T-helper 1 cell (primary cell): ENCODE measurements at places on chromosomes 5 and 9.

DNA sequence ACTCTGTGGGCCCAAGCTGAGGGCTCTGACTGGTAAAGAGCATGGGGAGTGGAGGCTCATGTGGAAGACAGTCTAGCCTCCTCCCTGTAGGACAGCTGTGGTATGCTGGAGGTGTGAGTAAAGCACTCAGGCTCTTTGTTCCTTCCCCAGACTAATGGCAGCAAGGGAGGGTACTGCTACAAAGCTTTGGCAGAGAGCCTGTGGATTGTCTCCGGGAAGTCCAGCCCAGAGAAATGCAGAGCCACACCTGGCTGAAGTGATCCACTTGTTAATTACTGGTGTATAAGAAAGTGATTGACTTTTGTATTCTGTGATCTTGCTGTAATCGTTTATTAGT lies 161.7 kb downstream of the OXCT1 start:
- no peak for DNase-seq

DNA sequence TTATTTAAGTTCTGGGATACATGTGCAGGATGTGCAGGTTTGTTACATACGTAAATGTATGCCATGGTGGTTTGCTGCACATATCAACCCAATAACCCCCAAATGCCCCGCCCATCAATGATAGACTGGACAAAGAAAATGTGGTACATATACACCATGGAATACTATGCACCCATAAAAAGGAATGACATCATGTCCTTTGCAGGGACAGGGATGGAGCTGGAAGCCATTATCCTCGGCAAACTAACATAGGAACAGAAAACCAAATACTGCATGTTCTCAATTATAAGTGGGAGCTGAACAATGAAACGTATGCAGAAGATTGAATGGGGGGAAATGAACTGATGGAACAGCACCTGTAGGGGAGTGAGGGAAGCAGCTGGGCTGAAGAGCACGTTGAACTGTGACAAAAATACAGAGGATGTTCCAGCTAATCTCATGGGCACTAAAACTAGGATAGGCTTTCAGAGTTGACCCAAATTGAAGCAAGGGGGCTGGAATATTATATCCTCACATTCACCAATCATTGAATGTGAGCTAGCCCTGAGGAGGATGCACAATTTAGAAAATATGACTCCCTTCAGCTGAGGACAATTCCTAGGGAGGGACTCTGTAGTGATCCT lies 70.5 kb upstream of the OSMR start:
- DNase-seq = no peak

GRCh38 chr9:34158362-34158869 lies 20.4 kb upstream of the UBAP1 start:
- no peak for DNase-seq

DNA sequence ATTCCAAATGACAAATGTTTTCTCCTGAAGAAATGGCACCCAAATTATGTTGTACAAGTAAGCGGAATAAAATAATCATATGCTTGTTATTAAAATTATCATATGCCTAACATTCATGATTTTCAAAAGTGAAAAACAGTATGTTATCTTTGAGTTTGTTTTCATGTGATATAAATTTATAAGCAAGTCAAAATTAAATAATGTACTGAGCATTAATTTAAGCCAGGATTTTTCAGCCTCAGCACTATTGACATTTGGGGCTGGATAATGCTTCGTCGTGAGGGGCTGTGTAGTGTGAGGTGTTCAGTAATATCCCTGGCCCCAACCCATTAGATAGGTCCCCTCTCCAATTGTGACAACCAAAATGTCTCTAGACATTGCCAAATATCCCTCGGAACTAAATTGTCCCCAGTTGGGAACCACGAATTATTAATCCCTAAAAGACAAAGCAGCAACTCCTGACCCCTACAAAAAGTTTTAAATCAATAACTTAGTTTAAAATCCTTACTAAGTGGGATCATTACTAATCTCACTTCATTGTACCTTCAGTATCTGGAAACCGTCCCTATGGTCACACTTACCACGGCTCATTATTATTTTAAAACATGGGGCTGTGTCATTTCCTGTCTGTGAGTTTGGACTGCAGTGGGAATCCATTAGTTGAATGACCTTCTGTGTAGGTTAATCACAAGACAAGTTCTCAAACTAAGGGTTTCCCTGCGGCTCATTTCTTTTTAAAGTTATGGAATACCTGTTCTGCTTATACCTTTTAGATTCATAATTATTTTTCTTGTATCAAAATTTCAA lies 1.3 kb upstream of the NNT start:
- no peak for DNase-seq

DNA sequence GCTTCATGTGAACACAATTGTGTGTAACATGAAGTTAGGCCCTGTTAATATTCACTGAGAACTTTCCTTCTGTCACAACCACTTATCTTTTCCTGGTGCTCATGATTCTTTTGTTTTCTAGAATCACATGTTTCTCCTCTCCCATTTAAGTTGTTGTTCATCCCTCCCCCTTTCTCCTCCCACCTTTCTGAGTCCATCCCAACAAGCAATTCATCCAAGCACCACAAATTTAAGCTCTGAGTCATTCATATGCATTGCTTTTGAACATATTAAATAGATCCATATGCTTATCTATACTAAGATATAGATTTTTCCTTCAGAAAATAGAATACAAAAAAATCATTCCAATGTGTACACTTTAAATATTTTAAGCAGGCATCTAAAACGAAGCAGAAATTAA lies 75.2 kb upstream of the NFIB start:
- DNase-seq = no peak

GRCh38 chr5:16536246-16536645 lies 70.6 kb upstream of the ZNF622 start:
- no peak for DNase-seq

DNA sequence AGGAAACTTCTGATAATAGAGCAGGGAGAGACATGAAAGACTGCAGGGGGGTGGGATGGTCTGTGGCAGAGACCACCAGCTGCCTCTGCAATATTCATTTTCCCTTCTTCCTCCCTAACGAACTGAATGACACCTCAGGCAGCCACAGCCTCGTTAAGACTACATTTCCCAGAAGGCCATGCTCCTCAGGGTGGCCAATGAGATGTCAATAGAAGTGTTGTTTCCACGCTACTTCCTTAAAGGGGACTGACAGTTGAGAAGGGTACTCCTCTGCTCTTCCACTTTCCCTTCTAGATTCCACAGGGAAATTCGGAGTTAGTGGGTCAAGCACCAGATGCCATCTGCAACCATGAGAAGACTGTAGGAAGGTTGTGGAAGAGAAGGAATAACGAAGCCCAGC lies 52.0 kb upstream of the DAPK1 start:
- no peak for DNase-seq

- DNase-seq = no peak
These were observed 18.9 kb downstream of the TRIP13 start for GRCh38 chr5:911601-912000.

DNA sequence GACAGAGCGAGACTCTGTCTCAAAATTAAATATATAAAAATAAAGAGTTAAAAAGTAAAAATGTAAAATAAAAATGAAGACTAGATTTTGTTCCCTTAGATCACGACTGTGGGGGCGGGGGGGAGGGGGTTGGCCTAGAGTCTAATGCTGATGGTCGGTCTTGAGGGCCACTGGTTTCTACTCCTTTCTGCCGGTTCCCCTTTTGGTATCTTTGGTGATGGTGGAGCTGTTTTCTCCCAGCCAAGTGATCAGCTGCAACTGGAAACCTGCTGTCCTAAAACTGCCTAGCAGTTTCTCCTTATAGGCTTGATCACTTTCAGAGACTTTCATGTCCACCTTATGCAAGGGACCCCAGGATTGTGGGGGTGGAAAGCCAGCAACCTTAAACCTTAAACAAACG lies 1.1 kb downstream of the SRD5A1 start:
- no peak for DNase-seq

DNA sequence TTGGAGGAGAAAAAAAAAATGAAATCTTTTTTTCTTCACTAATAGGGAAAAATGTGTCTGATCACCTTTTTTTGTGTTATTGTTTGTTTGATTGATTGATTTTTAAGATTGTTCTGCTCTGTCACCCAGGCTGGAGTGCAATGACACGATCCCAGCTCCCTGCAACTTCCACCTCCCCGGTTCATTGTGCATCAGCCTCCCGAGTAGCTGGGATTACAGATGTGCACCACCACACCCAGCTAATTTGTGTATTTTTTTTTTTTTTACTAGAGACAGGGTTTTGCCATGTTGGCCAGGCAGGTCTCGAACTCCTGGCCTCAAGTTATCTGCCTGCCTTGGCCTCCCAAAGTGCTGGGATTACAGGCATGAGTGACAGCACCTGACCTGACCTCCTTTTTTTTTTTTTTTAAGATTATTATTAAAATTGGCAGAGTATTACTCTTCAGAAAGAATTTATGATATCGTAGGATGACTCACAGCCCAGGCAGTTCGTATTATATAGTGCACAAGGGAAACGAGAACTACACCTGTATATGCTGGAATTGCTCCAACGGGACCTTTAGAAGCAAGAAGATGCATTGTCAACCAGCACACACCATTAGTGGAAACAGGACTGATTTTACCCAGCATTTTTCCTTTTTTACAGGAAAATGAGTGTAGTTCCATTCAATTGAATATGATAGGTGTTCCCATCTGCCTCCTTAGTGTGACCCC lies 27.7 kb downstream of the FUBP3 start:
- no peak for DNase-seq

DNA sequence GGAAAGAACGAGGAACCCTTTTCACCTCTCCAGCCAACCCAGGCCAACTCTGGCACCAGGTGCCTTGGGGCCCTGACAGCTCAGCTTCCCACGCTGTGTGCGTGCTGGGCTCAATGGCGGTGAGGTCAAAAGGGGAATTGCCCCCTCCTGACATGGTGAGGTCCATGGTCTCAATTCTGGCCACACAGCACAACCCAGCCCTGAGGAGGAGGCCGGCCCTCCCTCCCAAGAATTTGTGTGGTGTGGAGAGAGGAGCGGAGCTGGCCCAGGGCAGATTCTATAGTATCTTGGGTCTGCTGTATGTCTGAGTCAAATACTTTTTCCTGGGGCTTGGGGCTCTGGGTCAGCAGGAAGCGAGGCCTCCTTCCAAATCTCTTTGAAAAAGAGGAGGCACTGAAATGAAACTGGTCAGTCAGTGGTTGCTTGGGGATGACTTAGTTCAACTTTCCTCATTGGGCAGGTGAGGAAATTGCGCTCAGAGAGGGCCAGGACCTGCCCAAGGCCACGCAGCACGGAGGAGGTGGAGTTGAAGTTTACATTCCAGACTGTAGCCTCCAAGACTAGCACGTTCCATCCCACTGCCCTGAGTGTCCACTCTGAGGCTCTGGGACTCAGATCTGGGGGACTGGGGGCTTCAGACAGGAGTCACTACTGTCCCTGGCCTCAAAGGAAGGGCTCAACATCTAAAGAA lies 15.6 kb downstream of the COL27A1 start:
- DNase-seq = no peak

- DNase-seq = peak; percentile 23
These were observed 617 bp downstream of the PPP6C start for GRCh38 chr9:125189011-125189360.

- peak; percentile 29 for DNase-seq
These were observed 37.4 kb downstream of the CPEB4 start for GRCh38 chr5:173925449-173926071.

GRCh38 chr9:71668717-71669116 lies 99.6 kb downstream of the CEMIP2 start:
- DNase-seq = no peak

- no peak for DNase-seq
These were observed 7.1 kb upstream of the PCSK1 start for GRCh38 chr5:96440185-96440538.

DNA sequence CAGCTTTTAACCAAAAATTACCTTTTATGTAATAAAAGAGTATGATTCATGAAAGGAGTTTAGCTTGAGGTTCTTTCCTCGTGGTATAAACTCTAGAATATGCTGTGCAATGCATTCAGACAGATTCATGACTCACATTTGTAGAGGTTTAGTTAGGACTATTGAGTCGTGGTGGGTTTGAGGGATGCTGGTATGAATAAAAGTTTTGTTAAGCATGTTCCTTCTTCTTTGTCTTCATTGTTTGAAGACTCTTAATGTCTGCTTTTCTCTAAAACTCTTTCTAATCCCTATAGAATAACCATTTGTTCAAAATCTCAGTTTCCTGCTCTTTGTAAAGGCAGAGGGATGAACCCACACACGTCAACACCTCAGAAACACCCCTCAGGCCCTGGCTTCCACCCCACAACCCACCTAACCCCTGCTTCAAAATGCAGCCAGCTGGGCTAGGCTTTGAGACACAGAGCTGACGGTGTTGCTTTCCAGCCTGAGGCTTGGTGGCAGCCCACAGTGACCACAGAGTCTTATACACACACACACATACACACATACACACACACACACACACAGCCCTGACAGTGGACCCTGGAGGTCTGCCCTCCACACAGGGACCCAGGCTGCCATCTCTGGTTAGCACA lies 69.0 kb upstream of the IRX1 start:
- DNase-seq = no peak

GRCh38 chr5:32029261-32029660 lies 144.9 kb downstream of the GOLPH3 start:
- no peak for DNase-seq

- DNase-seq = no peak
These were observed at the start of gene FCN2 for GRCh38 chr9:134880484-134881312. Gene FCN2, plus strand, starts transcription at chr9:134880810. Its CDS starts 12 bp downstream, at chr9:134880822.

GRCh38 chr9:132794730-132795380 lies 83.2 kb downstream of the AK8 start:
- DNase-seq = no peak

DNA sequence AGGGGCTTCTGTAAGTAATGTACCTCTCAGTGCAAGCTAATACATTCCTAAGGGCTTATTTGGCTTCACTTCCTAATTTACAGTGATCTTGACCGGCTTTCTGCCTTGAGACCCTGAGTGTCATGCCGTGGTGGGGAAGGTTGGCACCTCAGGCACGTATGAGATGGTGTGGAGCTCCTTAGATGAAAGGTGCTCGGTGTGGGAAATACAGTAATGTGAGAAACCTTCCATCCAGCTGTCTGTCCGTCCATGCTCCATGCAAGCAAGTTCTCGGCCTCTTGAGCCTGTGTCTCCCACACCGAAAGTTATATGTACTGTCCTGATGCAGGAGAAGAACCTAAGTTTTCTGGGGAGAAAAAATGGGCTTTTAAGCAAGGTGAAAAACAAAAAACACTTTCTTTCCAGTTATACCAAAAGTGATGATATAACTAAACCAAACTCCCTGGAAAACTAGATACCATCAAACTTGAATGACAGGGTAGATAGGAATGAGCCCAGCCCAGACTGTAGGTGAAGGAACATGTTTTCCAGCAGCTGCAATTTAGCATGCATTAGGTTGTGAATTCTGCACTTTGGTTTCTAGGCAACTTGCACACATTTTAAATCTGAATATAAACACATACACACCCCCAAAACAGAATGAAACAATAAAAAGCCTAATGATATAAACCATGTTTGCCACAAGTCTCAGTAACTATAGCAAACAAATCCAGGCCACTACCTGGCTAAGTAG lies 279.6 kb downstream of the FANCC start:
- DNase-seq = no peak

GRCh38 chr9:4839470-4839912 lies 46.7 kb downstream of the RCL1 start:
- DNase-seq = no peak
